ENCODE measurements at places on chromosomes 5 and 9.
A peak's percentile ranks its signal among the peaks of the same experiment; 100 is the strongest.

DNA sequence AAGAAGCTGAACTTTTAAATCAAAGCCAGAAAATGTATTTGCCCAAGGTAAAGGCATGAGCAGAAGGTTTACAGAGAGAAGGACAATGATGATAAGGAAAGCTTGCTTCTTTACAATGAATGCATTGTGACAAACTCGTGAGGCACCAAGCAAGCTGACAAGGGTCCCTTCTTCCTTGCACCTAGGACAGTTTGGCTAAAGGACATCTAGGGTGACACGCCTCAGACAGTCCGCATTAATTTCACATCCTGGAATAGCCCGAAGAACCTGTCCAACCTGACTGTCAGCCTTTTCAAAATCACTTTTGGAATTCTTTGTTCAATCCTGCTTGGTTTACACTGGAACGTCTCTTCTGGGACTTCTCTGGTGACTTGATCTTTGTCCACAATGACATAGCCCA lies 146.4 kb upstream of the MAP3K1 start:
- DNase-seq, result no peak

DNA sequence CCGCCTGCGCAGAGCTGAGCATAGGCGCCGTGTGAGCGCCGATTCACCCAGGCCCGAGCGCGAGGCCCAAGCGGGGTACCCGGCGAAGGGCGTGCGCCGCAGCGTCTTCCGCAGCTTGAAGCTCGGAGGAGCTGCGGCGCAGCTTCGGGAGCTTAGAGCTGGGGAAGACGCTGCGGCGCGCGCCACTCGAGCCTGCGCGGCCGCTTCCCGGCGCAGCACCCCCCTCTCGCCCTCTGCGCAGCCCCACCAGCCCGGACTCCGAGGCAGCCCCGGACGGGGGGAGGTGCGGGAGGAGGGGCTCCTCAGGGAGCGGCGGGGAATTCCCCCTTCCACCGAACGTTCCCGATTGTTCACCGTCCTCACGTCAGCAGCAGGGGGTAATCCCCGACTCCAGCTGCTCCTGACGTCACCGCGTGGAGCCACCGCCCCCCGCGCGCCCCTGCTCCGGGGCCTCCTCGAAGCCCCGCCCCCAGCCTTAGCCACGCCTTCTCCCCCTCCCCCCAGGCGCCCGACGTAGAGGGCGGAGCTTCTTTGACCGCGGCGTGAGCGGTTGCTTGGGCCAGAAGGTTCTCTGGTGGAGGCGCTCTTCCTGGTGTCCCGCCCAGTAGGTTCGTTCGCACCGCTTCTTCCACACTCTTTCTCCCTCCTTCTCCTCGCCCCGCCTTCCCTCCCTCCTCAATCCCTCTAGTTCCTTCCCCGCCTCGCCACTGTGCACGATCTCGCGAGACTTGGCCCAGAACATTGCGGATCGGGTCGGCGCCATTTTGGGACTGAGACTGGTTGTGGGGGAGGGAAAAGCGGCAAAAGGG lies at the start of gene GPBP1:
Gene GPBP1 (plus strand): TSS at position 741 of the 809 bp plus-strand sequence. CDS start 40,072 bp downstream, outside the sequence.
- DNase-seq, result peak; percentile 98

- DNase-seq, result no peak
Observed at GRCh38 chr9:104872656-104873488, 55.1 kb downstream of the ABCA1 start.

- no peak for DNase-seq
Observed at GRCh38 chr9:132577119-132577518, 5.3 kb upstream of the BARHL1 start.

DNA sequence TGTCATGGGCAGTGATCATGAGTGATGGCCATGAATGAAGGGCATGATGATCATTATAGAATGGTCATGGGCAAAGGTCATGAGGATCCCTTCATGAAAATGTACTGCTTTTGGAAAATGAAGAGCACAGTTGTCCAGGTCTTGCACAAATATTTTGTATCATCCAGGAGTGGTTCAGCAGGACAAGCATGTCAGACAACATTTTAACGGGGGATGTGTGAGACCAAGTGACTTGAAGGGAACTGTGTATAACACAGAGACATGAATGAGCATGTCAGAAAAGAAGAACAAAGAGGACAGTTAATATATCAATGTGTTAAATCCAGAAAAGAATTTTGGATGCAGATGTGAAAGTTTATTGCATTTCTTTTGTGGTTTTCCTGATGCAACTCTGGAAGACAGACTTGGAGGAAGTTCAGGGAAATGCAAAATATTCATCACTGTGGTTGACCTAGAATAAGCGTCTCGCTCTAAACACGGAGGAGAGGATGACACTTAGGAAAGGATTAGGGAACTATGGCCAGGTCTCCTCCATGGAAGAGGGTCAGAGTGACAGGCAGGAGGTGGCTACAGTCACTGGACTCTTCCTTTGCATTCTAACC lies 116.1 kb upstream of the IRX4 start:
- DNase-seq, result no peak

GRCh38 chr5:79853676-79854418 lies 137.2 kb downstream of the MTX3 start:
- no peak for DNase-seq

GRCh38 chr5:53403758-53404157 lies 76.7 kb upstream of the FST start:
- DNase-seq, result no peak

GRCh38 chr9:89845862-89846261 lies 241.1 kb downstream of the GADD45G start:
- no peak for DNase-seq

DNA sequence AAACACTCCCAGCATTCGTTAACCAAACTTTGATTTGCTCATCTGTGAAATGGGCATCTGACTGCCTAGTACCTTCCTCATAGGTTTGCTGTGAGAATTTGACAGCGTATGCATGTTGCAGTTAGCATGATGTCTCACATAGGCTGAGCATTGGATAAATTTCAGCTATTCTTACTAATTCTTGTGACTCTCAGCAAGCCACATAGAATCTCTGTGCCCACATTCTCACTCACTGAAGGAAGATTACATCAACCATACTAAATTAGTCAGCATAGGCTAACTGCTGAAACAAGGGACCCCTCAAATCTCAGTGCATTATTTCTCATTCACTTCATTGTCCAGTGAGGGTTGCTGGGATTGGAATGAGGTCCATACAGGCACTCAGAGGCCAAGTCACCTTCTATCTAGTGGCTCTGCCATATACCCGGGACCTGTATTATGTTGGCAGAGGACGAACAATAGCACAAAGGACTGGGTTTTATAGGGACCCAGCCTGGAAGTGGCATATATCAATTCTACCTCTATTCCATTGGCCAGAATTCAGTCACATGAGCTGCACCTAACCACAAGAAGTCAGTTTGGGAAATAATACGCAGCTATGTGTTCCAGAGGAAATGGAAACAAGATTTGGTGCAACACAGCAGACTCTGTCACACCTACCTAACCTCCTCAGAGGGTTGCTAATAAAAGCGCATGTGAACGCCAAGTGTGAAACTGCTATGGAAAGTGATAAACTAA lies 4.2 kb upstream of the PTGER4 start:
- DNase-seq, result no peak

- no peak for DNase-seq
Observed at GRCh38 chr9:77989909-77990308, 41.7 kb downstream of the GNAQ start.

- no peak for DNase-seq
Observed at GRCh38 chr5:149808264-149808982, 78.3 kb downstream of the PPARGC1B start.

GRCh38 chr9:33136721-33137670 lies 30.1 kb downstream of the B4GALT1 start:
- DNase-seq, result no peak

DNA sequence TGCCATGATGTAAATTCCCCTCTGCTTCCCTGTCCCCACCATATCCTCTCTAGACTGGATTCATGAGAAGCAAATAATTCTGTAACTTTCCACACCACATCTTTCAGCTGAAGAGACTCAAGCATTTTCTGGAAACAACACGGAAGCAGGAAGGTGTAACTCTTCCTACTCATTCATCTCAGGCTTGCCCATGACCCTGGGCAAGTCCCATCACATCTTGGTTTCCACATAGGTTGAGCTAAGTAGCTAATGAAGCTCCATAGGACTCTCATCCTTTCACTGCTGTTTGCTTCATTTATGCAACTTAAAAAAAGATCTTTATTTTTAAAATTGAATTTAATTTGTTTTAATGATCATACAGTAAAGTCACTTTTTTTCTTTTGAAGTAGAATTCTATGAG lies 32.7 kb upstream of the STARD4 start:
- no peak for DNase-seq

GRCh38 chr5:130550562-130550928 lies 614.5 kb downstream of the HINT1 start:
- DNase-seq, result no peak

DNA sequence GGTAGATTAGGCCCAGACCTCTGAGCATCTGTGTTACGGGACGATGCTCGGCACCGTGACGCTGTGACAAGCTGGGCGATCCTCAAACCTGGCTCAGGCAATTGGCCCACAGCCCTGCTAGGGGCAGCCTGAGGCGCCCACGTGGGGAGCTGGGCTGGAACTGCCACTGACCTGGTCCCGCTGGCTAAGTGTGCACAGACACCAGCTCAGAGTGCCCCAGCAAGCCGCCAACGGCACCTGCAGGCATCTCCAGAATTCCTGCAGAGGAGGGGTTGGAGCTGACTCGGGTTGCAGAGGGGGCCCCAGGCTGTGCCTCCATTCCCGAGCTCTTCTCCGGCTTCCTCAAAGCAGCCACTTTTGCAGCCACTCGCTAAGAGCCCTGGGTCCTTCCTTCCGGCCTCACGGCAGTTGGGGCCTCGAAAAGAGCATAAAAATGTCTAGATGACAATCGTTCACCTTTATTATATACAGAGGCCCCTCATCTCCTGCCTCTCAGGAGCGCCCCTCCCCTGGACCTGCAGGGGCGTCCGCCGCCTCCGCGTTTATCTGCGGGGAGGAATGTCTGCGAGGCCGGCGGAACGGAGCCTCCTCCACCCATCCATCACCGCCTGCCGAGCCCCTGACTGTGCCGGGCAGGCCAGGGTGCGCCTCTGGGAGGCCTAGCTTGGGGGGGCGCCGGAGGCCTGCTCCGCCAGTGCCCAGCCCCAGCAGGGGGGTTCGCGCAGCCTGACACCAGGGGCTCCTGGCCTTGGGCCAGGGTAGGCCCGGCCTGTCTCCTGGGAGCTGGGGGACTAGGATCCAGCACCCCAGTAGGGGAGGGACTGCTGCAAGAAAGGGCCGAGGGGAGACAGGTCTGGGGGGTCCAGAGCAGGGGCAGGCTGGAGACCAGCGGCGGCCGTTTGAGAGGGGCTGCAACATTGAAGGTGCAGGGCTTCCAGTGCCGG lies 144.9 kb downstream of the BARX1 start:
- DNase-seq, result no peak

- DNase-seq, result no peak
Observed at GRCh38 chr9:123652416-123652815, 277.5 kb downstream of the DENND1A start.

DNA sequence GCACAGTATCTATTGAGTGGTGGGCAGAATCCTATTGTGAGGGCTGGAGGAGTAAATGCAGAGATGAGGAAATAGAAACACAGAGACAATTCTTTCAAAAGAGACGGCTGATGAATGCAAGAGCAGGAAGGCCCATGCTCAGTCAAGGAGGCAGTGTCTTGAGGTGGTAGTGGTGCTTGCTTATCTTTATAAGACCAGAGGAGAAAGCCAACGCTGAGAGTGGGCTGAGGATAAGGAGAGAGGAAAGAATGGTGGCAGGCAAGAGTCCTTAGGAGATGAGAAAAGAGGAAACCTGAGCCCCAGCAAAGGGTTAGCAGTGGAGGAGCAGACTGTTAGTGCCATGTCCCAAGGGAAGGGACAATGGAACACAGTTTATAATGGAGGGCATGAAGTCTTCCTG lies 86.0 kb downstream of the SNCAIP start:
- DNase-seq, result no peak

DNA sequence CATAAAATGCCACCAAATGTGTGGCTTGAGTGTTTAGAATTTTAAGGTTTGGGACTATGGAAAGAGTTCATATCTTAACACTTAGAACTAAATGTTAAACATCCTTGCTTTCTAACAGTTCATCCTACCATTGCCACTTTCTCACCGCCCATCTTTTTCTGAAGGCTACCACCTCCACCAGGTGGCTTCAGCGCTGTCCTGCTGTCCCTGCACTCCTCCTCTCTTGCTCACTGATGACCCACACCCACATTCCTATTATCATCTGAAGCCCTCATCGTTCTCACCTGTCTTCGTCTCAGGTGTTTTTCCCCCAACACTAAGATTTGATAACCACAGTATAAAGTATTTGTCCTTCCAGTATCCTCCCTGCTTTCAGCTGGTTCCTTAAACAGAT lies 7.4 kb downstream of the MEGF10 start:
- DNase-seq, result no peak

DNA sequence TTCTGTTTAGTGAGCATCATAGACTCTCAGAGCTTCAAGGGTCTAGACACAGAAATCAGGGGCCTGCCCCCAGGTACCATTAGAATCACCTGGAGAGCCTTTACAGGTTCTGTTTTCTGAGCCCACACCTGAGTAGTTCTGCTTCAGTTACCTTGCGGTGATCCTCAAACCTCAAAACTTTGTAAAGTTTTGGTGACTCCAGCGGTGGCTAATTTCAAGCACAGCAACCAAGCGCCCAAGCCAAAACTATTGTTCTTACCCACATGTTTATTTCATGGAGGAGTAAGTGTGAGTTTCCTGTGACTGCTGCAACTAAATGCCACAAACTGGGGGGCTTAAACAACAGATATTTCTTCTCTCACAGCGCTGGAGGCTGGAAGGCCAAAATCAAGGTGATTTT lies 108.9 kb downstream of the FOXD1 start:
- no peak for DNase-seq

DNA sequence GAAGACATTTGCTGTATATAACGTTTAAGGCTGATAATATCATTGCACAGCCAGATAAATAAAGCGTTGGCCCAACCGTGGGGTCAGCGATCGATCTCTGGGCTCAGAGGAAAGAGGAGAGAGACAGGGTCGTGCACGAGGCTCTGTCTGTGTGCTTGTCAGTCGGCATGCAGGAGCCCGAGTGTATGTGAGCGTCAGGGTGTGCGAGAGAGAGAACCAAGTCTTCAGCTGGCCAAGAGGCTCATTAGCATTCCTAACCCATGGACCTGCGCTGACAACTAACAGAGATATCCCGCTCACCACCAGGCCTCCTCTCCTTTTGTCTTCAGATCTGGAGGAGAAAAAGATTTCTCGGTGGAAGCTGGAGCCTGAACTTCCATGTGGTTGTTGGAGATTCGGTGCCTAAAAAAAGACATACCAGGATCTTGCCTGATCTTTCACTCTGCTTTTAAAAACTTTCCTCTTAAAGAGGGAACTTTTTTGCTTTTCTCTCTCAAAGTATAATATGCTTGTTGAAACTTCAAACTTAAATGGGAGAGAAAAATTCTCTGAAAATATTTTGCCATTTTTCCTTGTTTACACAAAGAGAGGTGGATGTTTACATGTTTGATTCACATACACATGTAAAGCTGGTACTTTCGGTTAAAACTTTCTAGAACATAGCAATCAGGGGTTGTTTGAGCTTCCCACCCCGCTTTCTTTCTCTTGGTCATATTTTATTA lies 16.5 kb downstream of the NR2F1 start:
- DNase-seq, result no peak
